ENCODE measurements at places on chromosomes 1 and 21. TPM values are rescaled to one million over a fixed set of nuclear protein-coding genes. Genes with fewer than 3 reads are reported as not detected.

Gene SLAMF9
- not detected for total RNA-seq

- peaks cover 15% of the 10 kb centered on the region for H3K36me3 ChIP-seq
- H3K27me3 ChIP-seq = no peaks in the 10 kb centered on the region
- peak overlapping the region; percentile 99 for H3K27ac ChIP-seq
- peak; percentile 63 for DNase-seq
These were observed 636 bp downstream of the INTS3 start for GRCh38 chr1:153728305-153729066.

DNA sequence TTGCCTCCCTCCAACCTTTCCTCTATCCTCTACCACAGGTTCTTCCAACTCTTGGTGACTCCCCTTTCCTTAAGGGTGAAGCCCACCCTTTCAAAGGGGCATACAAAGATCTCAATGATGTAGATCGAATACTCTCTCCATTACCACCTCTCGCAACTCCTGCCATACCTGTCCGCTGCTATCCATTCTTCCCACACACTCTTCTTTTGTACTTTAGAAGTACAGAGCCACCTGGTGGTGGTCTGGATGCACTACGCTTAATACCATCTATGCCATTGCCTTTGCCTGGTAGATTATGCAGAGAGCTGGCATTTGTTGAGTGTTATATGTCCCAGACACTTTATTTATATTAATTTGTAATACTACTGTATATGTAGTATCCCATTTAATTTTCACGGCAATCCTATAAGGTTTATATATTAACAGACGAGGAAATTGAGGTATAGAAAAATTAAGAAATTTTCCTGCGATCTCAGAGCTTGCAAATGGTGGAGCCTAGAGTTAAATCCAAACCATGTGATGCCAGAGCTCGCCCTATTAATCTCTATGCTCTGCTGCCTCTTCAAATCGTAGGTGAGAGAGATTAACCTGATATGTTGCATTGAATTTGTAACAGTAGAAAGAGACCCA lies 22.9 kb downstream of the TSHB start:
- H3K36me3 ChIP-seq = no peaks in the 10 kb centered on the region
- no peaks in the 10 kb centered on the region for H3K4me1 ChIP-seq
- DNase-seq = peak; percentile 73
- no peak overlapping the region for H3K4me3 ChIP-seq
- H3K27ac ChIP-seq = no peak overlapping the region
- no peaks in the 10 kb centered on the region for H3K27me3 ChIP-seq

DNA sequence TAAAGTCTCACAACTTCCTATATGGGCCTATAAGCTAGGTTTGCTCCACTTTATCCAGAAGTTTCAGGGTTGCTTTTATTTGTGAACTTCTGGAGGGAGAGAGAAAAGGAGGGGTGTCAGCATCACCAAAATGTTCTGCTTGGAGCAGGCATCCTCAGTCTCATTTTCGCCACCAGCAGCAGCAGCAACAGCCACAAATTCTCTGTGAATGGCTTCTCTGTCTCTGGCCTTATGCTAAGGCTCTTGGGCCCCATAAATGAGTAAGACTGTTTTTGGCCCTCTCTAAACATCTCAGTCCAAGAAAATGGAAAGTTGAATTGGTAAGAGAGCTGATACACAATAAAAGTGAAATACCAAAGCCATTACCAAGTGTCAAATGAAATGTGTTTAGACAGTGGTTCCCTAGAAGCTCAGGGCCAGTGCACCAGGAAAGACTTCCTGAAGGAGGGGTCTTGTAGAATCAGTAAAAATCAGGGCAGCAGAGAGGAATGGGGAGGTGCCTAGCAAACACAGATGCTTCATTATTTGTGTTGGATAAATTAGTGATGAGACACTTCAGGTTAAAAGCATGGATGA lies 53.0 kb upstream of the SPATA6 start:
- no peaks in the 10 kb centered on the region for H3K27me3 ChIP-seq
- peaks cover 17% of the 10 kb centered on the region for H3K4me1 ChIP-seq
- H3K27ac ChIP-seq = no peak overlapping the region
- H3K36me3 ChIP-seq = peaks cover under 1% of the 10 kb centered on the region

DNA sequence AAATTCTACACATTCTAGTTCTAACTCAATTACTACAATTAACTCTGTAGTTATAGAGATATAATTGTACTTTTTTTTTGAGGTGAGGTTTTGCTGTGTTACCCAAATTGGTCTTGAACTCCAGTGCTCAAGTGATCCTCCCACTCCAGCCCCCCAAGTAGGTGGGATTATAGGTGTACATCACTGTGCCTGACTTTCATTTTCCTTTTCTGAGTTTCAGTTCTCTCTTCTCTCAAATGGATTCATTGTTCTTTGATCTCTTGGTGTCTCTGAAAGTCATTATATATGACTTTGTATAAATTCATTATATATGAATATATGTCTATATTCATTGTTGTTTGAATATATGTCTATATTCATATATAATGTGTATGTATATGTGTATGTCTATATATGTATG lies 74.0 kb upstream of the GALNT2 start:
- no peak overlapping the region for H3K4me3 ChIP-seq
- no peak for DNase-seq
- no peaks in the 10 kb centered on the region for H3K27me3 ChIP-seq
- no peak overlapping the region for H3K27ac ChIP-seq
- no peaks in the 10 kb centered on the region for H3K36me3 ChIP-seq
- no peaks in the 10 kb centered on the region for H3K4me1 ChIP-seq

Gene CADM3
- total RNA-seq = 5.5 TPM

DNA sequence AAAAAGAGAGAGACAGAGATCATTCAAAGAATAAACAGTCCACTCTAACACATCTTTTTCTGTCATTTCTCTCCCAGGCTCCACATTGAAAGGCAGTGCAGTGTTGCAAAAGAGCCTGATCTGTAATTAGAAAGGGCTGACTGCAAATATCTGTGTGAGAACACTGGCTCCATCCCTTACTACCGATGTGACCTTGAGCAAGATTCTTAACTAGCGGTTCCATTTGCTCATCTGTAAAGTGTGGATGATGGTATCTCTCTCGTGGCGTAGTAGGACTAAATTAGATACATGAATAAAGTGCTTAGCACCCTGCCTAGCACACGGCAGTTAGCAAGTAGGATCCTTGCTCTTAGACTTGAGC lies 26.9 kb upstream of the SLC44A3 start:
- no peaks in the 10 kb centered on the region for H3K36me3 ChIP-seq
- no peaks in the 10 kb centered on the region for H3K27me3 ChIP-seq
- peaks cover 10% of the 10 kb centered on the region for H3K4me1 ChIP-seq
- H3K4me3 ChIP-seq = no peak overlapping the region
- peak overlapping the region; percentile 17 for H3K27ac ChIP-seq
- no peak for DNase-seq

Gene ACTA1
- total RNA-seq = 0.96 TPM

- H3K27ac ChIP-seq = no peak overlapping the region
- no peak overlapping the region for H3K4me3 ChIP-seq
- no peak for DNase-seq
These were observed 10.3 kb upstream of the SRRM1 start for GRCh38 chr1:24632832-24633175.

Gene FAM110D
- 0.37 TPM for total RNA-seq

Gene OR1C1
- total RNA-seq = not detected

Gene NTNG1
- 2.3 TPM for total RNA-seq

DNA sequence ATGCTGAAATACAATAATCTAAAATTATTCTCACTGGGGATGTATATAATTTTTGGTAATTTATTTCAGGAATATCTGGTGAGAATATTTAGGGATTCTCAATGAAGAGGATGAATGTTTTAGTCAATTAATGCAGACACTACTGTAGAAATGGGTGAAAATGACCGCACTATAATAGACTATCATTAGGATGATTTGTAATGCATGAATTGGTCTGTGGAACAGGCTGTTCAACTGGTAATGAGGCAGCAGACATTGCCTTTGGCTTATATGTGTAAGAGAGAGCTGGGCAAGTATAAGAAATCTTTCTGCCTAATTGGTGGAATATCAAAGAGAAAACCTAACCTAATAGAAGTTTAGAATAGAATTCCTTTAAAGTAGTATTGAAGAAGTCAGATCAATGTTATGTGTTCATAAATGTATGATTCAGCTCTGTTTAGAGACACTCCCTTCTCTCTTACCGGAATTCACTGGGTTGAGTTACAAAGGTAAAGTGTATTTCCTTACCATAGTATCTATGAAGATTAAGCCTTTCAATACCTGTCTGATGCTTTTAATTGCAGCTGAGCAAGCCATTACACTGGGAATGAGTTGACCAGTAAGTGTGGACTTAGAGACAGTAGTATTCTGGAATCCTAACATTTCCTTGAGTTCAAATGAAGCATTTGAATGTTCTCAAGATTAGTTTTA lies 274.5 kb downstream of the S1PR1 start:
- no peaks in the 10 kb centered on the region for H3K4me1 ChIP-seq
- no peaks in the 10 kb centered on the region for H3K36me3 ChIP-seq
- H3K4me3 ChIP-seq = no peak overlapping the region
- no peaks in the 10 kb centered on the region for H3K27me3 ChIP-seq

Gene AK5
- 2.7 TPM for total RNA-seq

DNA sequence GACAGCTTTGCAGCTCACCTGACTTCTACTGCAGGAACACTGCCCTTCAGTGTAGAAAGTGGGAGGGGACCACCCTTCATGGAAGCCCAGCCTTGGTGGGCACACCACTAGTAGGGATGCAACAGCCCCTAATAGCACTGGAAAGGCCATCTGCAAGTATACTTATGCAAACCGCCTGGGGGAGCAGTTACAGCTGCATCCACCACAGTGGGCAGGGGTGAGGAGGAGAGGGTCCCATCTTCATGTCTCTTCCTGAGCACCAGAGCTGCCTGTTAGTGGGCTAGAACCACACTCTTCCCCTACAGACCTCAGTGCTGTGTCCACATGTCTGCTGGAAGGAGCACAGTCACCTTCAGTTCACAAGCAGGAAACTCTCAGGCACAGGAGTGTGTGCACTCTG lies 66.2 kb upstream of the LHX8 start:
- H3K27ac ChIP-seq = no peak overlapping the region
- no peaks in the 10 kb centered on the region for H3K36me3 ChIP-seq
- H3K4me1 ChIP-seq = peaks cover 4% of the 10 kb centered on the region

DNA sequence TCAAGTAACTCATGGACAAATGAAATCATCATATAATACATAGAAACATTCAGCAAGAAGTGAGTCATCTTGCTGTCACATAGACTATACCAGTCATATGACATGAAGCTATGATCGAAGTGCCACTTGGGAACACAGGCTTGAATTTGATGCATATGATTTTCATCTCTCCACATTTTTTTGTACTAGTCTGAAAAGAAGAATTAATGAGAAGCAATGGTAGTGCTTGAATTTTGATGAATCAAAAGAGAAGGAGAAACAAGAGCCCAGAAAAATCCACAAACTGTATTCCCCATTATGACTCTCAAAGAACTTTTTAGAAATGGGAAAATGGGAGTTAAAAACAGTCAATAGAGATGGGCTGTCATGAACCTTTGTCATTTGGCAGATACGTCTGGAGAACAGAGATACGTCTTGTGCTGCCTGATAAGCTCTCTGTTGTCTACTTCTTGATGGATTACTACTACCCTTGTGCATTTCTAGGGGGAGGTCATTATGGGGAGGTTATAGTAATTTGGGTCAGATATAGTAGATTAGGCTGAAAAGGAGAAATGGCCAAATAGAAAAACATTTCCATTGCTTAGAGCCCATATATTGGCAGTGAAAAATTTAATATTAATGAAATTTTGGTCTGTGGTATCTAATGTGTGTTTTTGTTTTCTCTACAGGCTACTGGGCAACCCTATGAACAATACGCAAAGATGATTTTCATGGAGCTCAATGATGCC lies 8.0 kb upstream of the LEPR start:
- no peak for DNase-seq
- no peaks in the 10 kb centered on the region for H3K36me3 ChIP-seq
- no peak overlapping the region for H3K4me3 ChIP-seq
- H3K4me1 ChIP-seq = peaks cover 13% of the 10 kb centered on the region
- no peak overlapping the region for H3K27ac ChIP-seq

DNA sequence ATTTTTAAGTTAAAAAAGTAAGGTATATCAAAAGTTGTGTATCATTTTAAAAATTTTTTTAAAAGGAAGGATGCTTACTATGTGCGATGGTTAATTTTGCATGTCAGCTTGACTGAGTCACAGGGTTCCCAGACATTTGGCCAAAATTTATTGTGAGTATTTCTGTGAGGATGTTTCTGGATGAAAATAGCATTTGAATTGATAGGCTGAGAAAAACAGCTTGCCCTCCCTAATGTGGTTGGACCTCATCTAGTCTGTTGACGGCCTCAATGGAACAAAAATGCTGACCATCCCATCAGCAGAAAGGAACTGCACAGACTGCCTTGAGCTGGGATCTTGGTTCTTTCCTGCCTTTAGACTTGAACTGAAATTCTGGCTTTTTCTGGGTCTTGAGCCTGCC lies 724.5 kb downstream of the NCAM2 start:
- H3K36me3 ChIP-seq = no peaks in the 10 kb centered on the region
- H3K27me3 ChIP-seq = no peaks in the 10 kb centered on the region
- no peak for DNase-seq
- H3K4me1 ChIP-seq = no peaks in the 10 kb centered on the region
- H3K27ac ChIP-seq = no peak overlapping the region

Gene ZMYND12
- 0.89 TPM for total RNA-seq

DNA sequence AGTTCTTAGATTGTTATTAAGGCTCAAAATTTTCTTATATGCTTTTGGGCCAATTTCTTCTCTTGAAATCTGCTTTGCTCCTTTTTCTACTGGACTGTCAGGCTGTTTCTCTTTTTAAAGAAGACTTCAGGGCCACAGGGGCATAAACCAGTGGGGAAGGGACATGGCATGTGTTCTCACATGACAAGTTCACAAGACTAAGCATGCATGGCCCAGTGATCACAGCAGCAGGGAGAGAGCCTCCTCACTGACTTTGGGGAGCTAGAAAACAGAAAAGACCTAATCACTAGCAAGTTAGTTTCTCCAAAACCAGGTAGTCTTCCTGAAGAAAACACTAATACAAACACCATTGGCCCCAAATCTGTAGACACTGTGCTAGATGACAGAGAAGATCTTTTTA lies 64.8 kb downstream of the RAB3GAP2 start:
- H3K27me3 ChIP-seq = no peaks in the 10 kb centered on the region
- no peaks in the 10 kb centered on the region for H3K4me1 ChIP-seq
- H3K27ac ChIP-seq = peak overlapping the region; percentile 25
- DNase-seq = no peak

DNA sequence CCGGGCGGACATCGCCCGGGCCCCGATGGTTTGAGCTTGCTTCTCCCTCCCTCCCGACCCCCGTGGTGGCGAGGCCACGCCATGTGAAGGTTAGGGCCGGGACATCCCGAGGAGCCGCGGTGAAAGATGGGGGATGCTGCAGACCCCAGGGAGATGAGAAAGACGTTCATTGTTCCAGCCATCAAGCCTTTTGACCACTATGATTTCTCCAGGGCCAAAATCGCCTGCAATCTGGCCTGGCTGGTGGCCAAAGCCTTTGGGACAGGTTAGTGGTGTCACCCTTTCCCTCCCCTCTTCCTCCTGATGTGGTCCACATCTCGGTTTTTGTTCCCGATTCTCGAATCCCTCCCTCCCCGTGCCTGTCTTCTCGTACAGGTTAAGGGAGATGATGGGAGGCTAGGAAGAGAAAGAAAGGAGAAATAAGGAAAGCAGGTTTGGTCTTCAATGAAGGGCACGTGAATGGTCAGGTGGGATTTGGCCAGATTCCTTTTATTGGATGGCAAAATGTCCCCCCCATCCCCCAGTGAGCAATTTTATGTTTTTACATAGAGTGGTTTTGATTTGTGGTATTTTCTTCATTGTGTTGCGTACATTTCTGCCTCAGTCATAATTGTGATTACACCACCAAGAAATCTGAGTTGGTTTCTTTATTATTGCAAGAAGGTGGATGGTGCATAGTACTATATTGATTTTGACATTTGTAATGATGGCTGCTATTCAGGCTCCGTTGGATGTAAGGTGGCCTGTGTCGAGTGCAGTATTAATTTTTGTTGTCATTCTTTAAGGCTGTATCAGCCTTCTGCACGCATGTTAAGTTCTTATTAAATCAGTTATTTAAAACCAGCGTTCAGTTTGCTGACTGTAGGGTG lies 1.2 kb downstream of the CAMSAP2 start:
- no peak for DNase-seq
- no peaks in the 10 kb centered on the region for H3K36me3 ChIP-seq
